NCI-H2107 (cell line): ENCODE measurements at places on chromosomes 13 and 19.

- no peak for DNase-seq
Measured at GRCh38 chr13:29855784-29856183, 5.4 kb upstream of the UBL3 start.

DNA sequence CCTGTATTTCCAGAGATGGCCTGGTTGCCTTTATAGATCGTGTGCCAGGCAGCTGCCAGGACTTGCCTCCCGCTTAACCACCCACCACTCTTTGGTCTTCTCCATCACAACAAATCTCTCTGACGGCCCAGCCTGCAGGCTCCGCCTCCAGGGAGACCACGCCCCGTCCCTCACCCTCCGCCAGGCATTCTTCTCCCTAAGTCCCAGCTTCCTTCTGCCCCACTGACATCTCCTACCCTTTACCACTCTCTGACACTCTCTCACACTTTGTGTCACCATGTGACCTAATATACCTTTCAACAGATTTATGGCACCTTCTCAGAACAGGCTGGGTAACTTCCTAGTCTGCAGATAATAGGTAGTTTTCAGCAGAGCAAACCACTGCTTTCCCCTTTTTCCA is 95.1 kb downstream of the CAB39L start:
- DNase-seq = no peak

DNA sequence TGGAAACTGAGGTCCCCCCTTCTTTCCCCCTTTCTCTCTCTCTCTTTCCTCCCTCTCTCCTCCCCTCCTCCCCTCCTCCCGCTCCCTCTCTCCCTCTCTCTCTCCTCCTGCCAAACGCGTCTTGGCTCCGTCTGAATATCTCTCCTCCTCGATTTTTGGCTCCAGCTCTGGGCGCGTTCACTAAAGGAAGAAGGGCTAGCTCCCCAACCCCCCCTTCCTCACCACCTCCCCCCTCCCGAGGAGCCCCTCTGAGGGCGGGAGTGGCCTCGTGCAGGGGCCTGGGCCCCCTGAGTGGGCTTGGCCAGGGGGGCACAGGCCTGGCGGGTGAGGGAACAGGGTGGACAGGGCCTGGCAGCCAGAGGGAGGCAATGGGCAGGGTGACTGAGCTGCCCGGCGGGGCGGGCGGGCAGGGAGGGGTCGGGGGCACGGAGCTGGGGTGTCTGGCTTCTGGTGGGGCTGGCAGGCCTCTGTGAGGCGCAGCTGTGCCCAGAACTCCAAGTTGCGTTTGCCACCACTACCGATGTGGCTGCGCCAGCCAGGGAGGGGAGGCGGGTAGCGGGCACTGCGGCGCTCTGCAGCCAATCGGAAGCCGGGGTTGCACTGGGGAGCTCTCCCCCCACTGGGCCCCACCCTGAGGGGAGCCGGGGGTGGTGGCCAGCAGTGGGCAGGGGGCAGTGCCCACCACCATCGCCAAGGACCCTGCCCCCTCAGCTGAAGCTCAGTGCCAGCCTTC is 7.1 kb downstream of the NFIX start:
- DNase-seq = no peak

DNA sequence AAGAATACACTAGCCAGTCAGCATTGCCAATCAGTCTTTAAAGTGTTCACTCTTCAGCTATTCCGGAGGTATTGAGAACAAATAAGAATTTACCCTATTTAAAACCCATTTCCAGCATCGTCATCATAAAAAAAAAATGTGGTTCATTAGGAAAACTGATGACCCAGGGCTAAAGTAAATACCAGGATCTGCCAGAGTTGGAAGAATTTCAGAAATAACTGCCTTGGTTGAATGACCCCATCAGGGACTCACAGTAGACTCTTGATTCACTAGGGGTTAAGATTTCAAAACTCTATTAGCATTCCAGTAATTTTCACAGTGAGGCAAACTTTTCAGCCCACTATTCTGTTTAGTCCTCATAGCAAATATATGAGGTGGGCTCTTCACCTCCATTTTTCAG is 377.0 kb downstream of the ITGBL1 start:
- no peak for DNase-seq

DNA sequence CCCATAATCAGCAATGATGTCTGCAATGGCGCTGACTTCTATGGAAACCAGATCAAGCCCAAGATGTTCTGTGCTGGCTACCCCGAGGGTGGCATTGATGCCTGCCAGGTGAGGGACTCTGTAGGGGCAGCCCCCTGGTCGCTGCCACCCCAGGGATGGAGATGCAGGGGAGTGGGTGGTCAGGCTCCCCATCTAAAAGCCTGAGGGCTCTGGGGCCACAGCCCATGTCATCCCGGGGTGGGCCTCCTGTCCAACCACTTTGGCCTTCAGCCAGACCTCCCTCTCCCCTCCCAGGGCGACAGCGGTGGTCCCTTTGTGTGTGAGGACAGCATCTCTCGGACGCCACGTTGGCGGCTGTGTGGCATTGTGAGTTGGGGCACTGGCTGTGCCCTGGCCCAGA is 24.1 kb downstream of the HPN start:
- no peak for DNase-seq

DNA sequence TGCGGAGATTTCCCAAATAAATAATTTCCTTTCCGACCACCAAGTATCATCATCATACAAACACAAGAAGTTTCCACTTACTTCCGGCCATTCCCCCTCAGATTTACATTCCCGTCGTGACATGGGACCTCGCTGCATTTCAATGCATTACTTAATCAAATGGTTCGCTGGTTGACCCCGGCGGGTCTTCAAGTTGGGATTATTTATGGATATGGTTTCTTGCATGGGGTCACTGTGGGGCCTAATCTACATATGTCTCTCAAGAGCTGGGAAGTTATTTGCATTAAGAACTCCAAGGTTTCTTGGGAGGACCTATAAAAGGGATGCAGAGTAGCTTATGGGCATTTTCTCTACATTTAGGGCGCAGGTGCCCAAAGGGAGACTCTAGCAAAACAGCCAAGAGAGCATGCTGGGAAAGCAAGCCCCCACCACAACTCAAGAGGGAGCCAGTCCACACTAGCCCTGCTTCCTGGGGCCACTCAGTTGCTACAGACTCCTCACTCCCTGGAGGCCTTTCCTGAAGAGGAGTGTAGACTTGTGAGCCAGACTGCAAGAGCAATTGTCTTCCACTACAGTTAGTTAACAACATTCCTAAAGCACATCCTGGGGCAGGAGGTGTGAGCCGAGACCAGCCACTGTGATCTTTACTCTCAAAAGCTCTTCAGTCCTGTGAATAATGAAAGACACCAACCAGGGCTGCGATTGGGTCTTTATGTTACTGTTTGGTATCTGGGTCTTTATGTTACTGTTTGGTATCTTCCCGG is 125.3 kb downstream of the KATNAL1 start:
- DNase-seq = no peak

DNA sequence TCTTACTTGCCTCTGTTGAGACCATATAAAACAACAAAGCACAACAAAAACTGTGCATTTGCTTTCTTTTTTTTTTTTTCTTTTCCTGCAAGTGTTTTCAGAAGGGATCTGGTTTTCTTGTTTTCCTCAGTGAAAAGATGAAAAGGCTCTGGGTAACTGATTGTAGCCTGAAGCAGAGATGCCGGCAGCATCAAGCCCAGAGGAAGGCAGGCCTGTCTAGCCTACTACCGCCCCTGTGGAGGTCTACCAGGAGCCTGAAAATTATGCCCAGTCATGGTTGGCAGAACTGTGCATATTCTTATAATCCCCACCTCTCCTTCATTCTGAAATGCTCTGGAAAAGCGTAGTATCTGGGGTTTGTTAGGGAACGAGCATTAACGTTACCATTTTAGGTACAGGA is 32.6 kb upstream of the MEDAG start:
- DNase-seq = no peak

DNA sequence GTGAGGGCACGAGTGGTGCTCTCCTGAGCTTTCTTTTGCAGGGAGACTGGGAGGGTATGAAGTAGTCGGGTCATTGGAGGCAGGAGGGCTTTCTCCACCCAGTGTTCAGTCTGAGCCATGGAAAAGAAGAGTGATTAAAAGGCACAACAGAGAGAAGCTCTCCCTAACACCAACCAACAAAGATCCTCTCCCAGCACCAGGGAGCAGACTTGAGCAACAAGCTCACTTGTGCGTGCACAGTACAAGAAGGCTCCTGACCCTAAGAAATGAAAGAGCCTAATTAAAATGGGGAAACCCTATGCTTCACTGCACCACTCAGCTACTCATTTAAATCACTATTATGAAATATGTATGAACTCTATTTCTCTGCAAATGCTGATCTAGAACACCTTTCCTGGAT is 276.3 kb upstream of the SOX21 start:
- no peak for DNase-seq

- no peak for DNase-seq
Measured at GRCh38 chr19:5112681-5113575, 144.0 kb downstream of the KDM4B start.

GRCh38 chr13:114056205-114057013 is 76.0 kb downstream of the RASA3 start:
- DNase-seq = no peak

DNA sequence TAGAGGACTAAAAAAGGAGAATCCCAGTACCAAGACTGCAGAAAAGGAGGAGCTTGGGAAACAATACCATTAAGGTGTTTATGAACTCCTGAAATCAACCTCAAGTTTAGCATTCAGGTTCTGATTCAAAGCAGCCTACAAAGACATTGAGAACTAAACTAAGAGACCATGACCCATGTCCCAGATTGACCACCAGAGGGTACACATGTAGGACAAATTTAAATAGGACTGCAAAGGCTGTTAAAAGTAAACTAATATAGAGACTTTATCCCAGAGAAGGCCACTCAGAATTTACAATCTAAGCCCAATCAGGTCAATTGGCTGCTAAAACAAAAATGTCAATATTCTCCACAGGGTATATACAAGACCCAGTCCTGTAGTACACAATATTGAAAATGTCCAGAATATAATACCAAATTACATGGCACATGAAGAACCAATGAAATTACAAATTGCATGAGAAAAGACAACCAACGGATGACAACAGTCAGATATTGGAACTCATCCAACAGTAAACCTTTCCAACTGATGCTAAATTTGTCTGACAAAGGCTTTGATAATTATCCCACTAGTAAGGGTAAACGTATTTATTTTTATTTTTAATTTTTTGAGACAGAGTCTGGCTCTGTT is 682.4 kb downstream of the UQCRFS1 start:
- no peak for DNase-seq

DNA sequence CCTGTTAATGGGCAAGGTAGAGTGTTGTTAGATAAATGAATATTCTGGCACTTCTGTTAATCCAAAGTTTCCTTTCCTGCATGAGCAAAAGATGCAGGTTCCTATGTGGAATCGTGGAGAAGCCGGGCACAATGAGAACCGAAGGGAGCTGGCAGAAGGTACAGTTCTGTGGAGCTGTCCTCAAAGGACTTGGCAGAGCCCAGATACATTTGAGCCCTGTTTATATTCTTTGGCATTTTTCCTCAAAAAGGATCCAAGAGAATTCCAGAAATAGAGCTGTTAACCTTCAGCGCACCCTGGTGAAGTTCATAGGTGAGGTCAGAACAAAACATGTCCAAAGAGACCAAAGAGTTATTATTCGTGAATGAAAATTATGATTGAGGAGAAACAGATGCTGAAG is 4.0 kb upstream of the DLEU7 start:
- no peak for DNase-seq

GRCh38 chr19:28542394-28543243 is 670.3 kb downstream of the UQCRFS1 start:
- no peak for DNase-seq

DNA sequence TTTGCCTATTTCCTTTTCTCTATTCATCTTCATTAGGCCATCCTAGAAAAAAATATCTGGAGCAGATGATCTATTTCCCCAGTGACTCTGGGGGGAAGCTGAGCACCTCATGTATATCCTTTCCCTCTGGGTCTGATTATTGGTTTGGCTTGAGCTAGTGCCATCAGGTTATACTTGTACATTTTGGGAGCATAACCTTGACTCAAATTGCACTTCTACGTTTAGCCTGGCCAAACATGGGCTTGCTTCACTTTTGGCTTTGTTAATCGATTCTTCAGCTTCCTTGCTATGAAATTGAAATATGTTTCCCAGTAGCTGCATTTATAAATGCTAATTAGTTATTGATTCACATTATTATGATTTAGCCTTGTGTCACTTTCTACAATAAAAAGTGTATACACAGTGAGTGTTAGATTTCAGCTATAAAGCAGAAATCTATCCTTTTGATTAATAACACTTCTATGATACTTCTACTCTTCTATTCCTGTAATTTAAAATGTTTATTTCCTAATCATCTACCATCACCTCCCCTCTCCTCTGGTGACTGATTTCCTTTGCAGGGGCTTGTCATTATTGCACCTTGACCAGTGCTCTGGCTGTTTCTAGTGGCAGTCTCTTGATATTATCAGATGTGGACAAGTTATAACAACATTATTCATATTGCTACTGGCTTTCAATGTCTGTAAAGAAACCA is 37.3 kb downstream of the TNFSF11 start:
- DNase-seq = no peak

DNA sequence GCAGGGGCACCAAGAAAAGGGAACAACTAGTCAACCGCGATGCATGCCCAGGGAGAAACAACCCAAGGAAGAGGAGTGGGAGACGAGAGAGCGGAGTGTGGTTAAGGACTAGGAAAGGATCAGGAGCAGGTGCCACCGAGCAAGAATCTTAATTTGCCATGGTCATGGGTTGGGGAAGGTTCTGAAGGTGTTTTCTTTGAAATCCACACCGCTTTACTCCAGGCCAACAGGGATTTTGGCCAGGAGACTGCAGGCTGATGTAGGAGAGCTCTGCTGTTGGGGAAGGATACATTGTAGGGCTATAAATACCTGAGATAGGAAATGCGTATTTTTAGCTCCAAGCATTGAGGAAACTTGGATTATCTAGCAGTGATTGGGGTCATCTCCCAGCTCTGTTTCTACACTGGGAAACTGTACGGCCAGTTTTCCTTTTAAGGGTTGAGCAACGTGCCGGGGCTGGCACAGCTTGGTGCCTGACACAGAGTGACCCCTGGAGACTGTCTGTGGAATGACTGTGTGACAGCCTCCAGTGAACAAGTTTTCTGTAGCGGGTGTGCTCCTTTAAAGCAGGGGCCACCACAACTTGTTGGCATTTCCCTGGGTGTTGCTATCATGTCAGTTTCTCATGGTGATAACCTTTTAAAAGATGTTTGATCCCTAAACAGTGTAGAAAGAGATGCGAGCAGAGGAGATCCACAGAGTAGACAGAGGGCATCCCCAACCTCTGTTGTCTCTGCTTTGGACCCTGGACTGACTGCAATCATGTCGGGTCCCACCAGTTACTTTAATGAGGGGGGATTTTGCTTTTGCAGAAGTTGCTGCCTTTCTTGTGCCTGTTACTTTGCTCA is 34.3 kb downstream of the ZNF536 start:
- no peak for DNase-seq

- no peak for DNase-seq
Measured at GRCh38 chr13:30022796-30023195, 172.4 kb upstream of the UBL3 start.

- no peak for DNase-seq
Measured at GRCh38 chr19:15101479-15102082, 5.6 kb upstream of the SYDE1 start.

GRCh38 chr13:31775148-31775547 is 35.8 kb downstream of the RXFP2 start:
- no peak for DNase-seq

- no peak for DNase-seq
Measured at GRCh38 chr13:79450110-79450509, 30.8 kb upstream of the NDFIP2 start.
